AG08396 (cell line): ENCODE measurements at places on chromosomes 12 and 14.
A peak's percentile ranks its signal among the peaks of the same experiment; 100 is the strongest.

GRCh38 chr12:27279826-27280225 lies 35.7 kb downstream of the STK38L start:
- no peak for DNase-seq

DNA sequence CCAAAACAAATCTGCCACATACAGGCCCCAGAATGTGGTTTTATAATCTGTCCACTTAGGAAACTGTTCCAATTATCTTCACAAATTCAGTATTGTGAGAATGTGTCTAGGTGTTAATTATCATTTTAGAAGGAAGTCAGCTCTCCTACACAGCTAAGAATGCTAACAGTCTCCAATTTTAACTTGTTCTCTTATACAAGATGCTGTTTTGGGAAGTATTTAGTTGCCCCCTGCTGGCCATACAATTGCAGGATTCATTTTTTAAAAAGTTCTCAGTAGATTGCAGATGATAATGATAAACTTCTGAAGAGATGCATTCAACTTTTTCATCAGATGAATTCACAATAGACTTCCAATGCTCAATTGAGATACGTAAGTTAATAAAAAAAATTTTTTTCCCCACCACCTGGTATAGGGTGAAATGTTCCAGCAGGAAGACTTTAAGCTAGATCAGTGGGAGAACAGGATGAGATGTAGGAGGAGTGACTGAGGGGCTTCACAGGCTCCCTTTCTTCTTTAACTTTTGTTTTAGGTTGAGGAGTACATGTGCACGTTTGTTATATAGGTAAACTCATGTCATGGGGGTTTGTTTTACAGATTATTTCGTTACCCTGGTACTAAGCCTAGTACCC lies 27.3 kb upstream of the OSBPL8 start:
- DNase-seq = peak; percentile 15

- no peak for DNase-seq
These were observed 1.5 kb downstream of the ITPK1 start for GRCh38 chr14:93114068-93114710.

GRCh38 chr12:29889737-29890136 lies 106.0 kb upstream of the TMTC1 start:
- DNase-seq = peak; percentile 41
